ENCODE measurements at places on chromosomes 7 and 10.

- no peak for DNase-seq
Measured at GRCh38 chr7:1512781-1513656, 8.8 kb upstream of the INTS1 start.

GRCh38 chr7:39417642-39418041, 148.6 kb upstream of the YAE1 start:
- no peak for DNase-seq

- DNase-seq: no peak
Measured at GRCh38 chr7:88689821-88690220, 69.7 kb upstream of the ZNF804B start.

DNA sequence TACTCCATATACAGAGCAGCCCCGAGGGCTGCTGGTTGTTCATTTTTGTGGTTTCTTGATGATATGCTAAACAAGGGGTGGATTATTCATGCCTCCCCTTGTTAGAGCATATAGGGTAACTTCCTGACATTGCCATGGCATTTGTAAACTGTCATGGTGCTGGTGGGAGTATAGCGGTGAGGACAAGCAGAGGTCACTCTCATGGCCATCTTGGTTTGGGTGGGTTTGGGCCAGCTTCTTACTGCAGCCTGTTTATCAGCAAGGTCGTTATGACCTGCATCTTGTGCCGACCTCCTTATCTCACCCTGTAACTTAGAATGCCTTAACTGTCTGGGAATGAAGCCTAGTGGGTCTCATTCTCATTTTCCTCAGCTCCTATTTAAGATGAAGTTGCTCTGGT, 31.3 kb downstream of the GNAT3 start:
- DNase-seq: no peak

DNA sequence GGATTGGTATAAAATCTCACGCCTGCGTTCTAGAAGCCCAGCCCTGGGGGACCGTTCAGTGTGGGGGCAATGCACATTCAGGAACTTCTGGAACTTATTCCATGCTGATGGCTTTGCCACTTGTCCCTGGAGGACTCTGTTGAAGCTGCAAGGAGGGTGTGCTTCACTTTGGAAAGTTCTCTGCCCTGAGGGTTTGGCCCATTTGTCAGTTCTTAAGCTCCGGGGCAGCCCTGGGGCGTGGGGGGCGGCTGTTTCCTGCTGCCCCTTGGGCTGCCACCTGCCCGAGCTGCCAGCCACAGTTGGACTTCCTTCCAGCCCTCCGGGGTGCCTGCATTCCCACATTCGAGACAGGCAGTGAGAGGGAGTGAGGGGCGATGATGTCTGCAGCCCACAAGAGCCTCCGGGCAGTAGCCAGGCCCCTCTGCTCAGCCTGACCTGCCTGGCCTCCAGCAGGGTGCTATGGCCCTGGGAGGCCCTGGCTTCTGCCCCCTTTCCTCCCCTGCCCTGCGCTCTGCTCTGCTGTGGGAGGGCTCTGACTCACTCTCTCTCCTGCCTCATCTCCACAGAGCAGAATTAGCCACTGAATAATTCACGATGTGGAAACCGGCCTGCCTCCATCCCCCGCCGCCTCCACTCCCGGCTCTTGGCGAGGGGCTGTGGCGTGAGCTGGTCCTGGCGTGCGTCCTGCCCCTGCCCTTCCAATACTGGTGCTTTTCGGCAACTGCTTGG, 1.9 kb downstream of the TTYH3 start:
- peak; percentile 52 for DNase-seq

All from fibroblast of skin of left biceps (primary cell).